RPMI7951 (cell line): ENCODE measurements at places on chromosomes 1 and 21. TPM values are rescaled to one million over a fixed set of nuclear protein-coding genes. Genes with fewer than 3 reads are reported as not detected.

MATN1 gene
- 0.20 and 0.48 TPM in 2 replicates for total RNA-seq

GRCh38 chr1:188194916-188195315 is 1366.2 kb downstream of the PLA2G4A start:
- DNase-seq: no peak

NCF2 gene
- not detected in 2 replicates for total RNA-seq

RSPH1 gene
- total RNA-seq: 0.12 TPM in 1 of 2 replicates, not detected in the other
